ENCODE measurements at places on chromosomes 2 and 18.

- peak; percentile 69 for DNase-seq
Measured at GRCh38 chr2:181058378-181059269, 78.2 kb downstream of the UBE2E3 start.

DNA sequence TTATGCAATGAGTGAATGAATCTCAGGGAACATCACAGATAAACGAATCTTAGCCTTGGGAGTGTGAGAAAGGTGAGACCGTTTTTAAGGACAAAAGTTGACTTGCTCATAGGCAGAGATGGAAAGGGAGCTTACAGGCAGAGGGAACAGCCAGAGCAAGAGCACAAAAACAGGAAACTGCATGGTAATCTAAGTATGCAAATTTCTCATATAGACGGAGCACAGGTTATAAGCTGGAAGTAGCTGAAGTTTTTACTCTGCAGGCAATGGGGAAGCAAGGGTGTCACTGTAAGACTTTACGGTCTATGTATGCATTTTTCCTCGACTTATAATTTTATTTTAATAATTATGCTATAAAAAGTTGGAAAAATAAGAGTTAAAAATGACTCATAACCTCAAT is 44.8 kb upstream of the STRN start:
- DNase-seq: peak; percentile 6

DNA sequence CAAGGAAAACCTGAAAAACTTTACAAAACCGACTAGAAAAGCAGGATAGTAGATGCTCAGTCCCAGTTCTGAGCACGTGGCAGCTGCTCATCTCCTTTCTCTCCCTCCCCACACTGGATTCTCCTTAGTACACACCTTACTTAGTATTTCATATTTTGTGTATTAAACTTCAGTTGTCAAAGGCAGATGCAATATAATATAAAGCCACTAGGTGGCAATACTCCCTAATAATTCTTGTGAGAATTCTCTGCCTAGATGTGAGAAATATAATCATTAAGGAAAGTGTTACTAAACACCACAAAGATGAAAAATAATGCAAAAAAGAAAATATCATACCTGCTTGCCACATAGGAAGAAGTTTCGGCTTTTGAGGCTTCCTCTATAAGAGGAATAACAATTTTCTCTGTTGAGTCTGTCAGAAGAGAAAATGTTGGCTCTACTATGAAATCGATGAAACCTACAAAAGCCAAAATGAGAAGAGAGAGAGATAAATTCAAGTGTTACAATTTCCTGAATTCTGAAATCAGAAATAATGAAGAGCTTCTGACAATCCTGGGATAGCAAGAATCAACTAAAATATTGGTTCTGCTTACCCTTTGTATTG is 200.6 kb downstream of the PPP1R1C start:
- no peak for DNase-seq

GRCh38 chr2:98296440-98296839 is 49.8 kb upstream of the CNGA3 start:
- DNase-seq: no peak

- DNase-seq: no peak
Measured at GRCh38 chr2:222240676-222241049, 58.1 kb downstream of the PAX3 start.

DNA sequence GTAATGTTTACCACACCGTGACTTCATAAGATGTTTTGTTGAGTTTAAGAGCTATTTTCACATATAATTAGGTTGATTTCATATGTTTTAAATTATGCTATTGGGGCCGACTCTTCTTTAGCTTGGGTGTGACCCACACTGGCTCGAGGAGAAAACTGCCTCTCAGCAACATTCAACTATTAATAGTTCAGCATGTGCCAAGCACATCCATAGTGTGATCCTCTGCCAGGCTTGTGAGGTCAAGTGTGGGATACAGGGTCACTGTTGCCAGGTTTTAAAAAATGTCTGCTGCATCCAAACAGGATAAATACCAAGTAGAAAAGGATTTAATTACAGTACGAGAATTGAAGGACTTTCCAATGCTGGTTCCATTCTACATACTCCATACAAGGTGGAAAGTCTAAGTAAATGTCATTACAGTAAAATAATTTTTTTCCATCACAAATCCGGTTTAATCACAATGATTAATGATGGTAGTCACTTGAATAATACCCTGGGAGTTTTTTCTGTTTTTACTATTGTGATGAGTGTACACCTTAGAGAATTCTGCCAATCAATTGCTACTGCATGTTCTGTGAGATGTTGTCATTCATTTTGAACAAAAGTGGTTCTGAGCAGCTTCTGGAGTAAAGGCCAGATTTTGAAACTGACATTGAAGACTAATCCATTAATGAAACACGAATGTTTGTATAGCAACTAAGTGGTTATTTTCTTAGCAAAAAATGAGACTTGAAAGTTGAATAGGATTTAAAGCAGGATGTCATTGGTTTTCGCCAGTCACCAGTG is 84.5 kb downstream of the ABI2 start:
- no peak for DNase-seq
